ENCODE measurements at places on chromosomes 2 and 18.

DNA sequence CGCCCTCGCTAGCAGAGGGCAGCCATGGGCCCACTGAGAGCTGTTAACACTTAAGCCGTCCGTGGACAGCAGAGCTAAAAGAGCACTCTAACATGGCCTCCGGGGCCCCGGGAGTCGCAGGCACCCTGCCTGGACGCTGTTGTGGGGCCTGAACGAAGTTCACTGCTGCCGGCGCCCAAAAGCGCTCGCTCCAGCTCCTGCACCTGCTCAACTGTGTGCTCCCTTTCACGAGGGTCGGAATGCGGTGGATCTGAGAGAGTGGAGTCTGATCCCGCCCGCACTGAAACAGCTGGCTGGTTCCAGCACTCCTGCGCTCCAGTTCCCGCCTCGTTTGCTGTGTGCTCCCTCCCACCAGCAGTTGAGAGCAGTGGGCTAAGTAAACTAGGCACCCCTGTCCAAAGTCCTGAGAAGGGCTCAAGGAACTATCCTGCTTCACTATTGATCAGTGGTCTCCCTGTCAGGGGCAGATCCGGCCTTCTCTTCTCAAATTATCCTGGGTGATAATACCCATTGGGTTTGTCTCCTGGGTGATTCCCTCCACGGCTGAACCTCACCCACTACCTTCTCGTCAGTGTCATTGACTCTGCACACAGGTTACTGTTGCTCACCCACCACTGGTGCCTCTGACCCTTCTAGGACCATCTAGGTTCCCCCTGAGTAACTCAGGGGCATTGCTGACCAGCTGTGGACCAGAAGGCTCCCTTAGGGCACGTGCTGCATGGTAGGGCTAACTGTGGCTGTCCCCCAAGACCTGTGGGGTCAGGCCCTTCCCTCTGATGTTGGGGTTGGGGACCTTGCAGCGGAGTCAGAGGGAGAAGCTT, 23.5 kb downstream of the B3GNT7 start:
- no peak for DNase-seq

DNA sequence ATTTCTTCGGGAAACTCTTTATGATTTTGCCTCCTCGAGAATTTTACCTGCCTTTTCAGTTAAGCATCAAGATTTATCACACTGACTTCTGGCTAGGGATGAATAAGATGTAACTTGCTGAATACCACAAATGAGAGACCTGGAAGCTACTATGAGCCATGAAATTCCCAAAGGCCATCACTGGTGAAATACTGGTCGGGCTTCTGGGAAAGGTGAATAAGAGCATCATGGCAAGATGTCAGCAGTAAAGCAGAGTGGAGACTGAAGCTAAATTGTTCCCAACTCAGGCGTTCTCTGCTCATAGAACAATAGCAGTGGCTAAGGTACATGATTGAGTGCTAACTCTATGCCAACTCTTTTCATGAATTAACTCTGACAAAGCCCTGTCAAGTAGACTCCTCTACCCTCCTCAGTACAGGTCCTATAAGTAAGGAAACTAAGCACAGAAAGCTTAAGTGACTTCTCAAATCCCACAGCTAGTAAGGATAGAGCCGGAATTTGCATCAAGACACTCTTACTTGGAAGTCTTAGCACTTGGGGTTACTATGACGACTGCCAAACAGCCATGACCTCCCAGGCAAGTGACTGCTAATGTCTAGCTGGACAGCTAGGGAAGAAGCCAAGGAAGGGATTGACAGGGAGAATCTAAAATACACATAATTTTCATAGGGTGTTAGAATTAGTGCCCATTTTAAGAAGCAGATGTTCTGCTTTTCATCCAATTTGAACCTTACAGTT, 22.7 kb upstream of the DSC3 start:
- no peak for DNase-seq

GRCh38 chr18:42549596-42549995, 565.9 kb downstream of the RIT2 start:
- DNase-seq, result no peak

GRCh38 chr18:27750014-27750413, 426.9 kb downstream of the CDH2 start:
- DNase-seq, result peak; percentile 80

DNA sequence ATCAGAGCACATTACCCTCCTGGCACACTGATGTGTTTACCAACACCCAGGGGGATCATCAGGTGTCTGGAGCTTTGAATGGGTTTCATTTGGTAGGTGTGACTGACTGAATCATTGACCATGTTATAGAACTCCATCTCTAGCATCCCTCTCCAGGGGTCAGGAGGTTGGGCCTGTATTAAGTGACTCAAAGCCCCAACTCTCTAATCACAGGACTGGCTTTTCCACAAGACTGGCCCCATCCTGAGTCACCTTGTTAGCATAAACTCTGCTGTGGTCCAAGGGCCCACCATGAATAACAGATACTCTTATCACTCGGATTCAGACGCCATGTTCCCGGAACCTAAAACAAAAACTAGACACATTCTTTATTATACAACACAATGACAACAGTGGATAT, 125.9 kb upstream of the NDUFV2 start:
- no peak for DNase-seq

DNA sequence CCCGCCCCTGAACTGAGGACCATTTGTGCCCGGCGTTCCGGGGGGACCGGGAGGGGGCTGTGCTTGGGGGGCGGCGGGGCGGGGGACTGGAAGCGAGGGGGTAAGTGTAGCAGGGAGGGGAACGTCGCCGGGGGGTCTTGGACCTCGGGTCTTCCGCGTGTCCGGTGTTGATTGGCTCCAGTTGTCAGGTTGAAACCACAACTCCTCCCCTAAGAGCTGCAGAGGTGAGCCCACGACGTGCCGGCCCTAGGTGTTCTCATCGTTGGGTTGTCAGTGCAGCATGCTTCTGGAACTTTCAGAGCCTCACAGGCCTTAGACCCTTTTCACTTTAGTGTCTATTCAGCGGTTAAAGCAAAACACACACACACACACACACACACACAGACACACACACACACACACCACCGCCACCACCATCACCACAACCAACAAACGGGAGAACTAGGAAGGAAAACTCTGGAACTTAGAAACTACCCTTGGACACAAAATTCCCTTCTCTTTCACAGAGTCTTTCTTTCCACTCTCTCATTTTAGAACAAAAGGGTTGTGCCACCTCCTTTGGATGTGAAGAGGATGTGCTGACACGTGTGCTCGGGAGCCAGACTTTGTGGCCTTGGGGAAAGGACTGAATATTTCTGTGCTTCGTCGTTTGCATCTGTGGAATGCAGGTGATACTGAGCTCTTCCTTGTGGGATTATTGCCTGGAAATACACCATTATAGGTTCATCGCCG, 6.7 kb upstream of the DLX2 start:
- no peak for DNase-seq

DNA sequence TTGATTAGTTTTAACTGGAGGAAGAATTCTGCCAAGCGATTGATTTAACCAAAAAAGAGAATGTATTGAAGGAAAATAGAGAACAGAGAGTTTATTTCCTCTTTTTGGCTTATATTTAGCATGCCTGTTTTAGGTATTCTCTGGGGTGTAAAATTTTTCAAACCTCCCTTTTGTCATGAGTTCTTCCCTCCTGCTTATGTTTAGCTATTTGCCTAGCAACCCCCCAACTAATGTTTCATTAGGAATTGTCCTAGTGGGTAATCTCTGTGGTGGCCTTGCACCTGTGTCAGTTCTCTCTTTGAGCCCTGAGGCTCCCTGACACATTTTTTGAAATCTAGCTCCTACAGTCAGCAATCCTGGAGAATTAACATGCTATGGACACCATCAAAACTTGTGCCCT, 12.5 kb upstream of the REG1B start:
- no peak for DNase-seq

DNA sequence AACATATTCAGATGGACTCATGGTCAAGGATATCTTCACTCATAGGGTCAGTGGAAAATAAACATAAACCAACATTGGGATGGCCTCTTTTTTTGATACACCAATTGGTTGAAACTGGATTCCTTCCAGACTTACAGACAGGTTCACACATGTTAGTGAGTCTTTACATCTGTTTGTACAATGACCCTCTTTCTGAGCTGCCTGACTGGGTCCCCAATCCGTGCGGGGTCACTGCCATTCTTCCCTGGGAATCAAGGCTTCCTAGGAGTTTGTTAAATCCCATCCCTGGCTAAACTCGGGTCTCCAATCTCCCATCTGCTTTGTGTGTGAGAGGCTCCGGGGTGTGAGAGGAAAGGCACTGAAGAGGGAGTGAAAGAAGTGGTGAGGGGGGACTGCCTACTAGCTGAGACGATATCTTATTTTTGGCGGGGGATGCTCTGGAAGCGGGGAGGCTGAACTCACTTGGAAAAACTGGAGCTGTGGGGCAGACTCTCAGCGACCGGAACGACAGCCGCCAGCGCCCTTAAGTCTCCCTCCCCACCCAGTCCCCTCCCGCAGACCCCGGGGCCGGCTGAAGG, 487 bp downstream of the STARD6 start:
- DNase-seq, result no peak

Data from H9 (cell line).